ENCODE measurements at places on chromosomes 4 and X.

GRCh38 chr4:52588771-52589591 lies 70.1 kb downstream of the USP46 start:
- DNase-seq, result peak; percentile 9

DNA sequence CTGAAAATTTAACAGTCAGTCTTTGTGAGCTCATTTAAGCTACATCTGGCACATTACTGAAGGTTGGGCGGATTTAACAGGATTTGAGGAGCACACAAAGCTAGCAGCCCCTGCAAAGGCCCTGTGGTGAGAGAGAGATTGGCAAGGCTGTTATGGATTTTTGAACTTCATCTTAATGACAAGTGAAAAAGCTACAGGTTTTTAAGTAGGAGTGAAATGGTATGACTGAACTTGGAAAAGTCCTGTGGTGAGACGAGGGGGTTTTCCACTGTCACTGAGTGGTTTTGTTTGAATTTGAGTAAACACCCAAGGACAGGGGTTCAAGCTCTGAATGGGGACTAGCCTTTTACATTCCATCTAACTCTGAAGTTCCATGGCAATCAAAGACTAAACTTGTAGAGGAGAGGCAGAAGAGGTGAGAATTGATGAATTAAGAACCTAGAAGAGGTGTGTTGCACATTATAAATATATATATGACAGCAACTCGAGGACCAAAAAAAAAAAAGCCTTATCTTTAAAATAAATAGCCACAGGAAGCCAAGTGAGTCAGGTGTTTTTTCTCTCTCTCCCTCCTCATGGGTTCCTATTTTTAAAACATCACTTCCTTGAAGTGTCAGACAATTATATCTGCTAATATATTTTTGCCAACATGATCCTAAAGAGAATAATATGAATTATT lies 47.8 kb upstream of the CLNK start:
- DNase-seq, result no peak

GRCh38 chrX:24034485-24034884 lies 7.5 kb upstream of the KLHL15 start:
- DNase-seq, result no peak

- DNase-seq, result no peak
Measured at GRCh38 chrX:148310426-148311165, 189.8 kb upstream of the AFF2 start.

GRCh38 chrX:77820091-77820727 lies 34.2 kb upstream of the ATRX start:
- DNase-seq, result no peak

GRCh38 chrX:22043872-22044271 lies 11.7 kb downstream of the PHEX start:
- no peak for DNase-seq

DNA sequence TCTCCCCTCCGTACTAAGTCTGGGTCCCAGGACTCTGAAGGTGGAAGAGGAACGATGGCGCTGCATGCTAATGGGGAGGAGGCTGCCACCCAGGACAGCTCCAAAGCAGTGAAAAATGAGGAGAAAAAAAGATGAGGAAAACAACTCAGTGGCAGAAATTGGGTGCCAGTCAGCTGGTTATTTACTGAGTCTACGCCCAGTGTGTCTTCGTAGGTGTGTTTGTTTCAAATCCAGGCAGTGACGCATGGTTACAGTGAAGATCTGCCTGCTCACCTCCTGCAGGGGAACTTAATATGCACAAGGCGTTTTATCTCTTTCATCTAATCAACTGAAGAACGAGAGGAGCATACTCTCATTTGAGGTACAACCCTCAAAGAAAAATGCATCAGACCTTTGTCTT lies 70.9 kb upstream of the FBXW7 start:
- DNase-seq, result no peak

DNA sequence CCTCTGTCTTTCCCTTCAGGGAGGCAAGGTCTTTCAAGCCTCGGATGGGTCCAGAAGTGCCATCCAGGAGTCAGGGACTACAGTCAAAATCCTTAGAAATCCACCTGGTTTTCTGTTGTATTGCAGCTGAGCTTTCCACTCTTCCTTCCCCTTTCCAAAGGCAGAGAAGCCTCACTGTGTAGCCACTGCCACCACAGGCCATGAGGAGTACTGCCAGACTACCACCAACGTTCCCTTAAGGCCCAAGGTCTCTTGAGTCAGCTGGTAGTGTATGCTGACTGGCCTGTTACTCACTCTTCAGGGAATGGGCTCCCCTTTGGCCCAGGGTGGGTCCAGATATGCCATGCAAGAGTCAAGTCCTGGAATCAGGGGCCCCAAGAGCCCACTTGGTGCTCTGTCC lies 1454.1 kb downstream of the PCDH19 start:
- DNase-seq, result no peak

DNA sequence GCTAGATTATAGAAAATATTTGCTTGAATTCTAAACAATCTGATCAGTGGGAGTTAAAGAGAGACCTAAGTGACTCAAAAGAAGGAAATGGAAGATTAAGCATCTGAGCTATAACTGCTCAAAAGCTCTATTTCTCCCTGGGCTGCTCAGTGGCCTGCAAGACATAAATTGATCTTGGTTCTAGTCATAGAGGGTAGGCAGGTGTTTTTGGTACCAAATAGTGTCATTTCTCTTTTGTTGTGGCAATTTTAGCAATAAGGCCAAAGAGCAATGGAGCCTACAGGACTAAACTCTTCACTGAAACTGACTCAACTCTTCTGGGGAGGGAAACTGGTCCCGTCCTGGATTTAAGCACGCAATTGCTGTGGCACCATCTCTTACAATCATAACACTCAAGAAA lies 33.9 kb upstream of the BMP2K start:
- DNase-seq, result no peak

DNA sequence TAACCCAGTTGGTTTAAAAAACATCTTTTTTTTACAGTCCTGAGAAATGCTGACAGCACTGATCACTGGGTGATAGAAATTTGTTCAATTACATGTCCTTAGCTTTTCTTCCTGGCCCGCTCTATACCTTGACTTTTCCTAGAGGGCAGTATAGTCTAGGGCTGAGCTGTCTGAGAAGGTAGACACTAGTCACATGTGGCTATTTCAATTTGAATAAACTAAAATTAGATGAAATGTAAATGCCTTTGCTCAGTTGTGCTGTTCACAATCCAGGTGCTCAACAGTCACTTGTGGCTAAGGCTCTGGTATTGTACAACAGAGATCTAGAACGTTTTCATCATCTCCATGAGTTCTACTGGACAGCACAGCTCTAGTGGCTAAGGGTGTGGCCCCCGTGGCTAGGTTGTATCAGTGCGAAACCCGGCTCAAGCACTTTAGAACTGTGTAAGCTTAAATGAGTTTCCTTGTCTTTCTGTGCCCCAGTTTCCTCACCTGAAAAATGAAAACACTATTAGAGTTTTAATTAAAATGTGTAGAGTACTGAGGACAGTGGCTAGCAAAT lies 111.6 kb upstream of the WDR17 start:
- DNase-seq, result no peak

- no peak for DNase-seq
Measured at GRCh38 chrX:129908636-129909035, 2.7 kb downstream of the UTP14A start.

- DNase-seq, result no peak
Measured at GRCh38 chrX:124373348-124373747, 27.0 kb downstream of the SH2D1A start.

GRCh38 chr4:14247767-14248166 lies 620.2 kb upstream of the BOD1L1 start:
- no peak for DNase-seq

DNA sequence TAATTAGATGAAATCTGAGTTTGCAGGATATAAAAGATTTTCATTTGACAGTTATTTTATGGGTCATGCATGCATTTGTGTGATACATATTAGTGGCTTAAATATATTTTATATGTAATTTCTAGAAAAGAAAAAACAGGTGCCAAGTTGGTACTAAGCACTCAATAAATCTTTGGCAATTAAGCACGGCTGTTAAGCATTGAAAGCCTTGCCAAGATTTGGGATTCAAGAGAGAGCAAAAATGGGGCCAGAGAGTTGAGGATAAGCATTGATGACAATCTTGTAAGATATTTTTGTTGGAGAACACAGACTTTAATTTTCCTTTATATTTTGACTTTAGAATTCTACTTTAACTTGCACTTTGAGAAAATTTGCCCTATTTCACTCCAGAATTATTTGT lies 249.8 kb upstream of the MAD2L1 start:
- DNase-seq, result no peak

- no peak for DNase-seq
Measured at GRCh38 chrX:70044541-70045245, 5.0 kb downstream of the AWAT2 start.

GRCh38 chr4:33078145-33078544 lies 2358.0 kb downstream of the PCDH7 start:
- DNase-seq, result no peak

DNA sequence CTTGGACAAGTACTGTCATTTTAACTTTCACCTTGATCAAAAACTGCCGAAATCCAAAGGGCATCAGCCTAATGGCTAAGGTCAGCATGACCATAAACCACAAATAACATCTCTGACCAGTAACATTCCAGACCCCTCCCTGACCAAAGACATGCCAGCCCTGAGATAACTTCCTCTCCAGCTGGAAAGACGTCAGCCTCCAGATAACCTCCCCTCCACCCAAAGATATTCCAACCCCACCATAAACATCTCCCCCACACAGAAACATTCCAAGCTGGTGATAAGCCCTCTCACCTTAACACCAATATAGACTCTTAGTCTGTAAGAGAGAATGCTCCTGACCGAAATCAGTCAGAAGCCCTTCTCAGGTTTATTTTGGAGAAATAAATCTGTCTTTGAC lies 7.4 kb downstream of the PPP1R2C start:
- DNase-seq, result no peak

DNA sequence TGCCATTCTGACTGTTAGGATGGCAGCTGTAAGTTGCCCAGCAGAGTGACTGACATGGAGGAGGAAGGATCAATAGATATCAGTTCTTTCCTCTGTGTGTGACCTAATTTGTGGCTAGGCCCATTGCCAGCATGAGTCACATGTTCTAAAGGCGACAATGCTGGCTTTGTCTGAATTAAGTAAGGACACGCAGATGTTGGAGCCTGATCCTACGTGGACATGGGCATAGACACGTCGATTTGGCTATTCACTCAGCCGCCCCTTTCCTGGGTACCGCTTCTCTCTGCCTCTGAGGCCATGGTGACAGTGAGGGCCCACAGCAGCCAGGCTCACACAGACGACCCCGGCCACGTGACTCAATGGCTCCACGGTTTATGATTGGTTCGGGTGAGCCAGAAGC lies 16.3 kb downstream of the PROM1 start:
- DNase-seq, result no peak

GRCh38 chr4:100900134-100900533 lies 382.3 kb upstream of the EMCN start:
- DNase-seq, result no peak

DNA sequence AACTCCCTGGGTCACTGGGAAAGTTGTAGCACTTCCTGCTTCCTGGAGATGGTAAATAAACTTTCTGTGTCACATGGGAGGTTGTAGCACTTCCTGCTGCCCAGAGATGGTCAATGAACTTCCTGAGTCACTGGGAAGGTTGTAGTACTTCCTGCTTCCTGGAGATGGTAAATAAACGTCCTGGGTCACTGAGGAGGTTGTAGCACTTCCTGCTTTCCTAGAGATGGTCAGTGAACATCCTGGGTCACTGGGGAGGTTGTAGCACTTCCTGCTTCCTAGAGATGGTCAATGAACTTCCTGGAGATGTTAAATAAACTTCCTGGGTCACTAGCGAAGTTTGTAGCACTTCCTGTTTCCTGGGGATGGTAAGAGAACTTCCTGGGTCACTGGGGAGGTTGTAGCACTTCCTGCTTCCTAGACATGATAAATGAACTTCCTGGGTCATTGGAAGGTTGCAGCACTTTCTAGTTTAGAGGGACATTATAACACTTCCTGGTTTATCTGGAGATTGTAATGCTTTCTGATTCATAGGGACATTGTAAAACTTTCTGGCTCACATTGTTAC lies 62.3 kb upstream of the CD99 start:
- DNase-seq, result no peak

DNA sequence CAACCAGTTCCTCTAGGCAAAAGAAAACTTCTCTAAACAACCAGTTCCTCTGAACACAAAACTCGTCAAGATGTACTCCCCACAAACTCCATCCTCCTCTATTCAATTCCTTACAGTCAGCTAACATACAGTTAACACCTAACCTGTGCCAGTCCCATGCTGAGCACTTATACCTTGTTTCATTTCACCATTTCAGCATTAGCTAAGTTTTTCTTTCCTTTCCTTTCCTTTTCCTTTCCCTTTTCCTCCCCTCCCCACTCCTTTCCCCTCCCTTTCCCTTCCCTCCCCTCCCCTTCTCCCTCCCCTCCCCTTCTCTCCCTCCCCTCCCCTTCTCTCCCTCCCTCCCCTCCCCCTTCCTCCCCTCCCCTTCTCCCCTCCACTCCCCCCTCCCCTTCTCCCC lies 13.1 kb downstream of the HERC6 start:
- DNase-seq, result no peak

DNA sequence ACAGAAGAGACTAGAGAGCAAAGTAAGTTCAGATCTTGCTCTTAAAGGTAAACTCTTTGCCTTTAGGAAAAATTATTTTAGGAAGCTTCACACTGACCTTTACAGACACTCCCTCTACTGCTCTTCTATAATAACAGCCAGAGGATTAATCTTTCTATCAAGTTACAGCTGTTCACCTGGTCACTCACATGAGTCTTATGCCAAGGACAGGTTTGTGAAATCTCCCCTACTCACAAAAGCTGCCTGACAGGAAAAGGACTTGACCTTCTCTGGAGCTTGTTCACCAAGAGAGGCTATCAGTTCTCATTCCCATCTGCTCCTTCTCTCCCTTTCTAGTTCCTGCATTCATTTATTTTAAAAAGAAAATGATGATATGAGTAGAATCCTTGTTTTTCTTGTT lies 117.3 kb downstream of the C4orf51 start:
- DNase-seq, result no peak

GRCh38 chr4:123597586-123597985 lies 201.0 kb downstream of the SPRY1 start:
- DNase-seq, result no peak

GRCh38 chr4:19187691-19188090 lies 1064.0 kb upstream of the SLIT2 start:
- DNase-seq, result no peak

Data from umbilical cord (tissue), 2 donors.